Stimulated activated CD4-positive, alpha-beta T cell treated with anti-CD3 and anti-CD28 coated beads, TNF-alpha, amount 100 ng/mL, for 1 hour (primary cell): ENCODE measurements at places on chromosomes 16 and 17.

GRCh38 chr16:27312580-27313421, 973 bp upstream of the IL4R start:
- DNase-seq = no peak

- DNase-seq = no peak
Measured at GRCh38 chr16:81551821-81552304, 107.3 kb downstream of the CMIP start.

DNA sequence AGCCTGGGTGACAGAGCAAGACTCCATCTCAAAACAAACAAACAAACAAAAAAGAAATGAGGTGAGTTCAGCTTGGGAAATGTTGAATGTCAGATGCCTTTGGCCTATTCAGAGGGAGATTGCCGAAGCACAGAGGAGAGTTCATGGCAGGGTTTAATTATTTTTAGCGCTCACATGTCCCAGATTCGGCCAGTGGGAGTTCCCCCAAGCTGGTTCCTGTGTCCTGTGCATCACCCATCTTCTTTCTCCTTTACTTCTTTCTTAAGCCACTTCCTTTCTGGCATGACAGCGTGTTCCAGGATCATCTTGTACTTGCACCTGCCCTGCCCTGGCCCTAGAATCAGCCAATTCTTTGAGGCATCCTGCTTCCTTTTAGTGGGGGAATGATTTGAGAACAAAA, 9.2 kb downstream of the MPV17L start:
- DNase-seq = no peak

DNA sequence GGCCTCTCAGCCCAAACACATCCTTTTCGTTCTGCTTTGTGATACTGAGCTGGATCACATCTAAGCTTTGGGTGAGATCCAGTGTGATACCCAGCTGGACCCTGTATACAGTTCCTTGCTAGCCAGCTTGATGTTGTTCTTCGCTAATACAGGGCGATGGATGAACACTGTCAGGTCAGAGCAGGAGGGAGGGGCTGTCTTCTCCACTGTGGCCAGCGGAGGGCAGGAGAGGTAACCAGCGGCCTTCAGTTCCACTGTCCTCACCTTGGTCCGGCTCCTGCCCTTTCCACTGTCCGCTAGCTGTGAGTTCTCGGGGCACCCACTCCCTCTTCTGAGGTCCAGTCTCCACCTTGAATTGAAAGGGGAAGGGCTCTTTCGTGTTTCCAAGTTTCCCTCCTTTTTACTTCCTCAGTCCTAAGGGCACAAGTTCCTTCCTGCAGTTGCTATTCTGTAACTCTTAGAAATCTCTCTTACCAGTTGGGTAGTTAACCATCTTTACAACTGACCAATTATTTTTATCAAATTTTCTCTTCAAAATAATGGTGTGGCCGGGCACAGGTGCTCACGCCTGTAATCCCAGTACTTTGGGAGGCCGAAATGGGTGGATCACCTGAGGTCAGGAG, 3.0 kb upstream of the ZNF213 start:
- no peak for DNase-seq

DNA sequence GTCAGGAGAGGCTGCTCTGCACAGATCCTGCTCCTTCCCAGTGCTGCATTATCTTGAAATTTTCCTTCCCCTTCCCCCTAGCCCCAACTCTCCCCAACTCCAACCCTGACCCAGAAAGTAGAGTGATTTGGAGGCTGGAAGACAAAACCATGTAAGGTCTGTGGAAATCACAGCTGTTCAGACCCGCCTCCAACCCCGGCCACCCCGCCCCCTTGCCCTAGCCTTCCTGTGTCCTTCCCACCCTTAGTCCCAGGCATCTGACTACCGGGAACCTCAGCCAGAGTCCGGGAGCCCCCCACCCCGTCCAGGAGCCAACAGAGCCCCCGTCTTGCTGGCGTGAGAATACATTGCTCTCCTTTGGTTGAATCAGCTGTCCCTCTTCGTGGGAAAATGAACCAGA, at the start of gene AOC3:
Gene AOC3, plus strand, starts transcription at position 246 of the 400 bp plus-strand sequence. Its CDS starts 145 bp downstream, at position 391.
- no peak for DNase-seq

- DNase-seq = no peak
Measured at GRCh38 chr16:68236826-68237242, 907 bp upstream of the ESRP2 start.

- no peak for DNase-seq
Measured at GRCh38 chr17:51351890-51352289, 91.5 kb downstream of the UTP18 start.

DNA sequence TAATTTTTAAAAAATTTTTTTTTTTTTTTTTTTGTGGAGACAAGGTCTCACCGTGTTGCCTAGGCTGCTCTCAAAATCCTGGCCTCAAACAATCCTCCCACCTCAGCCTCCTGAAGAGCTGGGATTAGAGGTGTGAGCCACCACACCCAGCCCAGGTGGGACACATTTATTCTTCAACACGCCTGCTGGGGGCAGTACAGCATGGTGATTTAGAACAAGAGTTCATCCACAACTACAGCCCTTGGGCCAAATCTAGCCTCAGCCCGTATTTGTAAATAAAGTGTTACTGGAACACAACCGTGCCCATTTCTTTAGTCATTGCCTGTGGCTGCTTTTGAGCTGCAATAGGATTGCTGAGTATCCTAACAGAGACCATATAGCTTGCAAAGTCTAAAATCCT, 92.8 kb downstream of the KATNIP start:
- DNase-seq = no peak

DNA sequence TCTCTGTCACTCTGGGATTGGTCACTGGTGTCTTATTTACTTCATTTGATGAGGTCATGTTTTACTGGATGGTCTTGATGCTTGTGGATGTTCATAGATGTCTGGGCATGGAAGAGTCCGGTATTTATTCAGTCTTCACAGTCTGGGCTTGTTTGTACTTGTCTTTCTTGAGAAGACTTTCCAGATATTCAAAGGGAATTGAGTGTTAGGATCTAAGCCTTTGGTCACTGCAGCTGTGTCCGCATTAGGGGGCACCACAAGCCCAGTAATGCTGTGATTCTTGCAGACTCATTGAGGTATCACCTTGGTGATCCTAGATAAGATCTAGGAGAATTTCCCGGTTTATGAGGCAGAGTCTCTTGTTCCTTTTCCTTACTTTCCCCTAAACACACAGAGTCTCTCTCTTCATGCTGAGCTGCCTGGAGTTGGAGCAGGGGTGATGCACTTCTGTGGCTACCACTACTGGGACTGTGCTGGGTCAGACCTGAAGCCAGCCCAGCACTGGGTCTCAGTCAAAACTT, 214.7 kb downstream of the SPECC1 start:
- DNase-seq = no peak

DNA sequence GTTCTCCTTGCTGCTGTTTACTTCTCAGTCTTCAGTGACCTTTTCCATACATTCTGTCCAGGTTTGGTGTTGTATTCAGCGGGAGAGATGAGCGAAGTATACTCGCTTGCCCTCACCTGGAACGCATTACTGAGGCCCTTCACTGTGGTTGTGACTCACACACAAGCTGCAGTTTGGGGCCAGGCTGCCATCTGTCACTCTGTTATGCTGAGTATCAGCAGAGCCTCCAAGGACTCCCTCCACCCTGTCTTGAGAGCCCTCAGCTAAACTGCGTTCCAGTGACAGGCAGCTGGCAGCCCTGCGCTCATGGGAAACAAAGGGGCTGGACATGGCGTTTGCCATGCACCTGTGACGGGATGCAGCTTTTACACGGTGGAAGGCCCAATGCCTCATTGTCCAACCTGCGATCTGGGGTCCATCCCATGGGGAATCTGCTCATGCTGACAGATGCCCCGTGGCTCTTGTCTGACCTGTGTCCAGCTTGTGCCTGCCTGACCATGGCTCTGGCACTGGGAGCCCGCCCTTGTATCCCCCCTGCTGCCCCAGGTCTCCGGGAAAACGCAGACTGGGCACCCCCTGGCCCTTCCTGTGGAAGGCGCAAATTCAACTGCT, 6.5 kb upstream of the ZNF778 start:
- DNase-seq = no peak

- DNase-seq = no peak
Measured at GRCh38 chr16:14364386-14365199, 265.5 kb downstream of the PARN start.

DNA sequence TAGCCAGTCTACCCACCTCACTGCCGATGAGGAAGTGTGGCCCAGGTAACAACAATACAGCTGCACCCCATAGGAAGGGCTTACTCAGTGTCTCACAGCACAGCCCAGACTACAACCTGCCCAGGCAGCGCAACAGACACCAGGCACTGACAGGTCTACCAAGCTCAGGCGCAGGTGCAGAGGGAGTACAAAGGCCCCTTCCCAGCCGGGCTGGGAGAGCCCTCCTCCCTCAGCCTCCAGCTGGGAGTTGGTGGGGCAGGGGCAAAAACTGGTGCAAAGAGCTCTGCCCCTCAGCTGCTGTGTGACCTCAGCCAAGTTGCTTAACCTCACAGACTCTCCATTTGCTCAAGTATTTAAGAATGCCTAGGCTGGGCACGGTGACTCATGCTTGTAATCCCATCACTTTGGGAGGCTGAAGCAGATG, 112.6 kb upstream of the LHX1 start:
- DNase-seq = no peak

- no peak for DNase-seq
Measured at GRCh38 chr17:3544365-3544764, 13.2 kb downstream of the TRPV3 start.

DNA sequence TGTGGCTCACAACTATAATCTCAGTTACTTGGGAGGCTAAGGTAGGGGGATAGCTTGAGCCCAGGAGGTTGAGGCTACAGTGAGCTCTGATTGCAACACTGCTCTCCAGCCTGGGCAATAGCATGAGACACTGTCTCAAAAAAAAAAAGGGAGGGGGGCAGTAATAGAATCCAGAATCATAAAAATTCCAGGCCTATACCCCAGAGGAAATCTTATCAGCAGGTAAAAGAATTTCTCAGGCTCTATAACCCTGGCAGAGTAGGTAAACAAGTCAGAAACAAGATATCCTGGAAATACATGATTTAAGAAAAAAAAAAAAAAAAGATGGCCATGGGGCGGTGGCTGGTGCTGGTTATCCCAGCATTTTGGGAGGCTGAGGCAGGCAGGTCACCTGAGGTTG, 12.9 kb downstream of the SPAG9 start:
- no peak for DNase-seq
